Type B pancreatic cell (in vitro differentiated cells): ENCODE measurements at places on chromosomes 5 and 9.
A peak's percentile ranks its signal among the peaks of the same experiment; 100 is the strongest.

DNA sequence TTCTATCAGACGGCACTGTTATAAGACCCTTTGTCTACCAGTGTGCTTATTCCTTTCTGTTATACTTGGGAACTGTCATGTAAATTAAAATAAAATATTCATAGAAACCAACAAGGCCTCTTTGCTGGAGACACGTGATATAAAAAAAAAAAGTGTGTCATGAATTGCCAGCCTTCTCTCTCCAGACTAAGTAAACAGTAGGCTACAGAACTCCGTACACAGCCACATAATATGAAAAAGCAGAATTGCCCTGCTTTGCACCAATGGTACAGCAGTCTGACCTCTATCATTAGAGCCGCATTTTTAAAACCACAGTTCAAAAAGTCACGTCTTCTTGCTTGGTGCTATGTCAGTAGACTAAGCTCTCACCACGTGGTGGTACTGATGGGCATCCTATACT is 231.3 kb downstream of the SEMA5A start:
- peaks cover 5% of the 10 kb centered on the region for H3K4me1 ChIP-seq
- H3K27me3 ChIP-seq = no peaks in the 10 kb centered on the region
- no peak overlapping the region for H3K27ac ChIP-seq
- H3K4me3 ChIP-seq = no peak overlapping the region
- peaks cover 18% of the 10 kb centered on the region for H3K36me3 ChIP-seq

- H3K36me3 ChIP-seq = no peaks in the 10 kb centered on the region
- no peaks in the 10 kb centered on the region for H3K27me3 ChIP-seq
- no peak for DNase-seq
- peaks cover 39% of the 10 kb centered on the region for H3K4me1 ChIP-seq
Observed at GRCh38 chr9:127637322-127637847, 25.3 kb downstream of the STXBP1 start.

GRCh38 chr5:58505971-58506640 is 14.9 kb downstream of the GAPT start:
- no peak overlapping the region for H3K27ac ChIP-seq
- peaks cover 7% of the 10 kb centered on the region for H3K4me1 ChIP-seq
- no peaks in the 10 kb centered on the region for H3K36me3 ChIP-seq
- H3K27me3 ChIP-seq = peaks cover 4% of the 10 kb centered on the region
- H3K4me3 ChIP-seq = no peak overlapping the region

GRCh38 chr5:154447089-154447725 is 1.4 kb downstream of the SAP30L start:
- H3K4me3 ChIP-seq = peak overlapping the region; percentile 96
- H3K4me1 ChIP-seq = peaks cover 30% of the 10 kb centered on the region
- no peak for DNase-seq
- peaks cover 19% of the 10 kb centered on the region for H3K36me3 ChIP-seq

DNA sequence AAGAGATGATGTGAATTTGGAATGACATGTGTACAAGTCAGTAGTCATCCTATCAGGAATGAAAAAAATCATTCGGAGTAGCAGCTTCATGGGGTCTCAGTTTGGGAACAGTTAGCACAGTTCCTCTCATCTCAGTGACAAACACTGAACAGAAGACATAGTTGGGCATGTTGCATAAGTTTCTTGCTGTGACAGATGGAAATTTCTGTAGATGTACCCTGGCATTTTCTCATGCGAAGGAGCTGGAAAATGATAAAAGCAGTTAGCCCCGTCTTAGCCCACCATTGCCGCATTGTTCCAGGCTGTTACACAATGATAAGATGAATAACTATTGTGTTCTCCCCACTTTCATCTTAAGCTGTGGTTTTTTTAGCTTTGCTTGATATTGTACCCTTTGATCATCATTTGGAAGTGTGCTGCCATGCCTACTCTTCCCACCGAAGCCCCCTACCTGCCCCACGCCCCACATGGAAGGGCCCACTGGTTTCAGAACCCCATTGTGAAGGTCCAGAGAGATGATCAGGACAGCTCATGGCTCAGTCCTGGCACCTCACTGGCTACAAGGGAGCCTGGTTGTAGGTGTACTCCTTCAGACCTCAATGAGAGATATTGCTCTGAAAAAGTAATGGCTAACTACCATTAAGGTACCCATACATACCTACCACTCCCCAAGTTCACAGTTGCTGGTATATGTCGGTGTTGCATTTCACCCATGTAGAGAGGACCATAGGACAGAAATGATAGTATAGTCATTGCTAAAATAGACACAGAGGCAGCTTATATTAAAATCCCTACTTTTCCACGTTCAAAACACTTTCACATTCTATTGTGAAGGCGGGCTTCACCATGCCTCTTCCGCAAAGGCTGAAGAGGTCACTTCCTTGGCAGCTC is 38.8 kb downstream of the SFXN1 start:
- H3K4me1 ChIP-seq = no peaks in the 10 kb centered on the region
- H3K4me3 ChIP-seq = no peak overlapping the region
- no peaks in the 10 kb centered on the region for H3K27me3 ChIP-seq
- no peak for DNase-seq
- H3K27ac ChIP-seq = no peak overlapping the region
- peaks cover 54% of the 10 kb centered on the region for H3K36me3 ChIP-seq

DNA sequence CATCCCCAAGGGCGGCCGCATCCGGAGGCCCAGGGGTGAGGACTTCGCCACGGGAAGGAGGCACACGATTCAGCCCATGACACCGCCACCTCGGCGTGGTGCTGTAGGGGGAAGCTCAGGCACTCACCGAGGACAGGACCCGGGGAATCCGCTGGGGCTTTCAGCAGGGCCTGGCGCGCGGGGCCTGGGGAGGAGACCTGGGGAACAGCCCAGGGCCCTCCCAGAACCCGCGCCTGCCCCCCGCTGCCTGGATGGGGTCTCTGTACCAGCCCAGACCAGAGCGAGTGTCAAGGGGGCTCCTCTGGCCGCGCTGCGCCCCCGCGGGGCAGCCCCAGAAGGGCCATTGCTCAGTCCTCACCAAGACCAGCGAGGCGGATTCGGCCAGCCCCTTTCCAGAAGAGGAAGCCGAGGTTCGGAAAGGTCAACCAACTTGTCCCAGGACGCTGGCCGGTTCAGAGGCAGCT is 12.8 kb downstream of the COL23A1 start:
- H3K4me3 ChIP-seq = peak overlapping the region; percentile 69
- peaks cover 14% of the 10 kb centered on the region for H3K4me1 ChIP-seq
- H3K27me3 ChIP-seq = peaks cover 48% of the 10 kb centered on the region

- H3K4me1 ChIP-seq = no peaks in the 10 kb centered on the region
- no peak overlapping the region for H3K27ac ChIP-seq
- no peaks in the 10 kb centered on the region for H3K36me3 ChIP-seq
- DNase-seq = no peak
- H3K4me3 ChIP-seq = no peak overlapping the region
- H3K27me3 ChIP-seq = no peaks in the 10 kb centered on the region
Observed at GRCh38 chr5:6774721-6775204, 61.5 kb downstream of the TENT4A start.

- no peak overlapping the region for H3K27ac ChIP-seq
- H3K27me3 ChIP-seq = no peaks in the 10 kb centered on the region
- H3K4me3 ChIP-seq = no peak overlapping the region
- H3K4me1 ChIP-seq = no peaks in the 10 kb centered on the region
Observed at GRCh38 chr5:96683392-96683791, 21.2 kb downstream of the CAST start.

- no peak overlapping the region for H3K4me3 ChIP-seq
- H3K36me3 ChIP-seq = no peaks in the 10 kb centered on the region
- no peak for DNase-seq
- no peak overlapping the region for H3K27ac ChIP-seq
- peaks cover 9% of the 10 kb centered on the region for H3K4me1 ChIP-seq
Observed at GRCh38 chr5:148839960-148840359, 13.5 kb downstream of the ADRB2 start.

- peak overlapping the region; percentile 43 for H3K27ac ChIP-seq
- H3K27me3 ChIP-seq = no peaks in the 10 kb centered on the region
- no peak overlapping the region for H3K4me3 ChIP-seq
- H3K4me1 ChIP-seq = peaks cover 43% of the 10 kb centered on the region
- no peaks in the 10 kb centered on the region for H3K36me3 ChIP-seq
Observed at GRCh38 chr5:74394916-74395880, 245.3 kb downstream of the ENC1 start.
